ENCODE measurements at places on chromosomes 4 and X.

DNA sequence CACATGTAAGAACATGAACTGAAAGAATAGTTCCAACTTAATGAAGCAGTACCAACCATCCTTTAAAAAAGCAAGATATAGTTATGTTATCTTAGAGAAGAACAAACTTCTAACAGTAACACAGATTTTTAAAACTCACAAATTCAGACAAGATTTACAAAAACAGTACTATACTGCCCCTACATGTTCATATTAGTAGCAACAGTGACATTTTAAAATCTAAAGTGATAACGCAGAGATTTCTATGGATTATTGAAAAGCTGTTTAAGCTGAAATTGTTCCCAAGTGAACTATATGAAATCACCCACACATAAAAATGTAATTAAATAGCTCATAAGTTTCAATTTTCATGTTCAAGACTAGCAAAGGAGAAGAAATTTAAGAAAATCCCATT lies 166.0 kb downstream of the FBXW7 start:
- no peak for ATAC-seq

DNA sequence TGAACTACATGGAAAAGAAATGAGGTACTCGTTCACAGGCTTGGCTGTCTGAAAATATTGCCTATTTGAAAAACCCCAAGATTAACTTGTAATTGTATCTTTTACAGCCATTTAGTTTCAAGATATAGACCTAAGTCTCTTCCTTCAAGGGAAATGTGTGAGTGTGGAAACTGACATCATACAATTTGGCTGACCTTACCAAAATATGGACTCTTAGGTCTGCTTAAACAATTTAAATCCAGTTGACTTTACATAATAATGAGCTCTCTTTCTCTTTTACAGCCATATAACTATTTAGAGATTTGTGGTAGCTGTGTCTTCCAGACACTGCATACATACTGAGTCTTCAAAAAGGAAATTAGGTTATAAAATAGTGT lies 186.9 kb downstream of the NR3C2 start:
- ATAC-seq, result no peak

DNA sequence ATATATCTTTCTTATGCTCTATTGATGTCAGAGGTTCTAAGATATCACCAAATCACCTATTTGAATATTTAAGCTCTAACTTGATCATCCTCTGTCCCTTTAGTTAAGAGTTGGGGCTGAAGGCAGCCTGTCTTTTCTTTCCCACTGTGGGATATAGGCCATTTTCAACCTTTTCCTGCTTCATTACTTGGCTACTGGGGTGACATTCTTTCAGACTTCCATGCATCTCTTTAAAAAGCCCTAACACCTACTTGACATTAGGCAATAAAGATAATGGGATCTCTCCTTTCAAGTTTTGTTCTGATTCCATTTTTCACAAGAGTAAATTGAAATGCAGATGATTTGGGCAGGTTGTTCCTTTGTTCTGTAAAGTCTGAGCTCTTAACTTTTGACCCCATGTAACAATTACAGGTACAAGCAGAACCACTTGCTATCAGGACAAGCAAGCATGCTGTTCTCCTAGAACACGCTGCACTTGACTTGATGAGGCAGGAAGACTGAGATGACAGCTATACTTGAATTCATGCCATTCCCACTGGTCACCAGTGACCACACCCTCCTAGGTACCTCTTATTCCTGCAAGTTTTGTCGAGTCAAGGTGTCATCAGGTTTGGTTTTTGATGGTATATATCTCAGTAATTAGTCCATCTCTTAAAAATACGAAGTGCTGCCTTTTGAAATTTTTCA lies 18.2 kb downstream of the HOPX start:
- ATAC-seq, result no peak

DNA sequence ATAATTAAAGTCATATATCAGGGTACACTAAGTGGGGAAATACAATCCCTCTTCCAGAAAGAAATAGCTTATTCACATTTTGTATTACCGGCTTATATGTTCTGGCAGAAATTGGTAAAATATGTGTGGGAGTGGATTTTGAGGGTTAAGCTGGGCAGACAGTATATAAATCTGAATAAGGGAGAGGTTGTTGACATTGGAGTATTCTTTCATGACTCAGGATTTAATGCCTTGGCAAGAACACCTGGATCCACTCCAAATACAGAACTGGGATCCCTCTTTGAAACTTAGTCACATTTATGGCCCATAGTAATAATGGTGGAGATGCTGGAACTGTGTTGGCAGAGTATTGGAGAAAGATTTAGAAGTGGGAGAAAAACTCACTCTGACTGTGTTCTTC lies 54.3 kb upstream of the TET2 start:
- no peak for ATAC-seq

GRCh38 chr4:181690498-181690897 lies 552.7 kb upstream of the TENM3 start:
- ATAC-seq, result no peak

- no peak for ATAC-seq
These were observed 60.1 kb upstream of the XAGE1B start for GRCh38 chrX:52576946-52577345.

DNA sequence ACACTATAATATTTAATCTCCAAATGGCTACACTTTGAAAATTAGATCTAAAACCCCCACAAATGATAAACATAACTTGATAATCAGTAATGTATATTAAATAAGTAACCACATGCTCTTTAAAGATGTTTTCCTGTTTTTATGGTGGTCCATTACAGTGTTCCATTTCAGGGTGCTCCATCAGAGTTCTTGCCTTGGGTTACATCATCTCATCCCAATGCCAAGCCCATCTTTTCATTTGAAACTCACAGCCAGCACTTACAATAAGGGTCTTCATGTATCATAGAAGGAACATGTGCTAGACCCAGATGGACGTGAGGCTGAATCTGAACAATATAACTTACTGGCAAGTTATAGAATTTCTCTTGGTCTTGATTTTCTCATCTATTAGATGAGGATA lies 10.5 kb upstream of the PAQR3 start:
- no peak for ATAC-seq
